AG04450 (cell line): ENCODE measurements at places on chromosomes 3 and 15.

DNA sequence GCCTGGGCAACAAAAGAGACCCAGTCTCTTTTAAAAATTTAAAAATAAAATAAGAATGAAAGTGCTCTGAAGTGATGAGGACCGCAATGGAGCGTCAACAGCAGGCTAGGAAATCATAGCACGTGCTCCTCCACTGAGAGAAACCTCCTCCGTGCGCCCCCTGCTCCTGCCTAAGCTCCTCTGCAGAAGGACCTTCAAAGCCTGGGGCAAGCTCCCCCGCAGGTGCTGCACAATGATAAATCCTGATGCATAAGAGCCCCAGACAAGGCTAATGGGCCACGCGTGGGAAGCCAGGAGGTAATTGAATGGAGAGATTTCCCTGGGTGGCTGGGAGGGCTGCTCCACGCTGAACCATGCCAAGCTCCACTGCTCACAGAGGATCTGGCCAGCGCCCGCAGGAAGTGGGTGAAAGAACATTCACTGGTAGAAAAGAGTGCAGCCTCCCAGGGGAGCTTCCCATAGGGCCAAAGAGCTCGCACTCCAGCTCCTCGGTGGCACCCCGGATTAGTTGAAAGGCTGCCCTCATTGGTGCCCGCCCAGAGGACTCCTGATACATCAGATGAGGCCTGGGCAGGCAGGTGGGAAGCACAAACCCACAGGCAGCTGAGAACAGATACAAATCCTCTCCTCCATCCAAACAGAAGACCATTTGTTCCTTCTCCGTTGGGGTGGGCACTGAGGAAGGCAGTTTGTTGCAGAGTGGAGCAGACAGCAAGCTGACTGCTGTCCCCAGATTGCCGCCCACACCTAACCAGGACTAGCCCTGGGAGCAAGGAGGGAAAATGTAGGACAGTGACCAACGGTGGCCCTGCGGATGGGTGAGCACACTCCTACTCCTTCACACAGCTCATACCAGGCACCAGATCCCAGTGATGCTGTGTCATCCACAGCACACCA, 52.5 kb downstream of the CPN2 start:
- no peak for DNase-seq

DNA sequence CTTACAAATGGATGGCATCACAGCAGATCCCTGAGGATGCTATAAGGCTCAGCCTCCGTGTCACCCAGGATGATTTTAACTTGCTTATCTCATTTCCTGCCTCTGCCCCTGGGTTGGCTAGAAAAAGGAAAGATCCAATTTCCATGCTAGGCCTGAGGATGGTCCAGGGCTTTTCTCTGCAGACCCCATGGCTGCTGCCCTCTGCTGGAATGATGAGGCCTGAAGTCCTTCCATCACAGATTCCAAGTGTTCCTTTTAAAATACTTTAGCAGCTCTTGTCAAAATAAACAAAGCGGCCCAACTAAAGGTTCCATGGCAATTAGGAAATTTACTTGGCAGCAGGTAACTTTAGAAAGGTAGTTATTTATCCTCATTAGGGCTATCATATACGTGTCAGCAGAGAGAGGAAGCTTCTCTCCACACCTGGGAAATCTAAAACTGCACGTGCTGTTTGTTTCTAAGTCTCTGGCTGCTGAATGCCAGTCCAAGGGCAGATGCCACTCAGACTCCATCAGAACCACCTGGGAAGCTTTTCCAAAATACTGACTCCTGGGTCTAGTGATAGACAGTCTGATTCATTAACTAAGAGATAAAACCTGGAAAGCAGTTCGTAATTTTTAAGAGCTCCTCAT, 401.9 kb upstream of the IL12A start:
- DNase-seq, result peak; percentile 11

DNA sequence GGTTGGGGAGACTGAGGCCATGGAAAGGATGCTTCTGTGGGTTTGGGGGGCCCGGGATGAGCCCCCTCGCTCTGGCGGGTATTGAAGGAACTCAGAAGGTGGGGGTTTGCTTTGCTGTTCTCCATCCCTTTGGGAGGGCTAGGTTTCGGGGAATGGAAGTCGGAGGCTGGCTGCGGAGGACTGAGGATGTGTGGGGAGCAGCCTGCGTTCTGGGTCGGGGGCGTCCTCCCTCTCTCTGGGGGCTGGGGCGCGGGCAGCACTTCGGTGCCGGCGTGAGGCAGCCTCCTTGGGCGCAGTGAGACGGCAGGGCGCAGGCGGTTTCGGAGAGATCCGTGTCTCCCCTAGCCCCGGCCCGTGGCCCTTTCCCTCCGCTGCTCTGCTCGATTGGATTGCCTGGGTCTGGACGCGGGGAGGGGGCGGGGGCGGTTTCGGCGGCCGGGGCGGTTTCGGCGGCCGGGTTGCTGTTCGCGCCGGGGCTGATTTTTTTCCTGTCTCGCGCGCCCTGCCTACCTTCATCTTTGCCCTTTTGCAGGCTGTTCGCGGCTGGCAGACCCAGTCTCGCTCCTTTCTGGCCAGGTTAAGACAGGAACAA, 1.4 kb downstream of the PTPRG start:
- no peak for DNase-seq

- DNase-seq, result no peak
These were observed 82.1 kb downstream of the FILIP1L start for GRCh38 chr3:100032243-100032642.

GRCh38 chr15:37628507-37628906, 305.9 kb upstream of the TMCO5A start:
- DNase-seq, result no peak

DNA sequence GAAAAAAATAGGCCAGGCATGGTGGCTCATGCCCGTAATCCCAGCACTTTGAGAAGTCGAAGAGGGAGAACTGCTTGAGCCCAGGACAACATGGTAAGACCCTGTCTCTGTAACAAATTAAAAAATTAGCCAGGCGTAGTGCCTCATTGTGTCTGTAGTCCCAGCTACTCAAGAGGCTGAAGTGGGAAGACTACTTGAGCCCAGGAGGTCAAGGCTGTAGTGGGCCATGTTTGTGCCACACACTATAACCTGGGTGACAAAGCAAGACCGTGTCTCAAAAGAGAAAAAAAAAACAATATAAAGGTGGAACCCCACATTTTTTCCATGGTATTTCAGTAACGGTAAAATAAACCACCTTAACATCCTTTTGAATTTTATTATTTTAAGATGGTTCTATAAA, 69.9 kb downstream of the DENND4A start:
- DNase-seq, result no peak

DNA sequence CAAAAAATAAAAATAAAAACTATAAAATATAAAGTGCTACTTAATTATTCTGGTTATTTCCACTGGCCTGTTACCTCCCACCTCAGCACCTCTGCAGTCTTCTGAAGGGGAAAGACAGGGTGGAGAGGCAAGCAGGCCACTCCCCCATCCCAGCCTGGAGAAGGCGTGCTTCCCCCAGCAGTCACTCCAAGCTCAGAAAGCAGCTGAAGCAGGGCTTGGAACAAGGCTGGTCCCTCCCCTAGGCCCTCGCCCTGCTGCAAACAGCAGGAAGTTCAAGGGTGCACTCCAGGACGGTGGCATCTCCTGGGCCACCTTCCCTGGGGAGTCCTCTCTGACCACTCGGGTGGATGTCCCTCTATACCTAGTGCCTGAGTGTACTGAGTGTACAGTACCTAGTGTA, 21.4 kb downstream of the CACNA2D2 start:
- no peak for DNase-seq

GRCh38 chr15:74525309-74525708, 15.7 kb upstream of the ARID3B start:
- no peak for DNase-seq
